ENCODE measurements at places on chromosomes 6 and 20. TPM values are rescaled to one million over a fixed set of nuclear protein-coding genes. Genes with fewer than 3 reads are reported as not detected.

HELZ2 gene
- 15.3 TPM for total RNA-seq

BHLHE23 gene
- total RNA-seq, result not detected

GRCh38 chr6:137171824-137172733 is 1.4 kb downstream of the IL22RA2 start:
- DNase-seq, result no peak

GRCh38 chr20:1912053-1912452 is 16.8 kb downstream of the SIRPA start:
- DNase-seq, result no peak

- DNase-seq, result no peak
Measured at GRCh38 chr6:170421921-170422320, 115.4 kb downstream of the FAM120B start.

DNA sequence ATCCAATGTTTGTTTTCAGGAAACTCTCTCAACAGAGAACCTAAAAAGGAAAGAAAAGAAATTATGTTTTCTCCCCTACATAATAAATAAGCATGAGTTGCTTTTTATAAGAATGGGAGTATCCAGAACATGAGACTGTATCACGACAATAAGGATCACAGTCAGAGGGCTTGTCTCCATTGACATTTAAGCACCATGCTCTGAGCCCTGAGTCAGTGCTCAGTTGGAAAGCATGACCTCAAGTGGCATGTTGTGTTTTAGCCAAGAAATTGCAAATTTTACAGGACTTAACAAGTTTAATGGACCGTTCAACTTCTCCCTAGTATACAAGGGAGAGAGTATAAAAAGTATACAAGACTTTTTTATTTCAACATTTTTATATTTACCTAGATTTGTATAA is 431.6 kb downstream of the GJA1 start:
- no peak for DNase-seq

Measured in endothelial cell (in vitro differentiated cells).